A172 (cell line): ENCODE measurements at places on chromosomes 12 and 14. TPM values are rescaled to one million over a fixed set of nuclear protein-coding genes. Genes with fewer than 3 reads are reported as not detected.

- DNase-seq = peak; percentile 39
These were observed 7.9 kb downstream of the C1S start for GRCh38 chr12:7068240-7068993.

GRCh38 chr12:111034083-111034885 lies 113.9 kb upstream of the MYL2 start:
- DNase-seq = no peak

DNA sequence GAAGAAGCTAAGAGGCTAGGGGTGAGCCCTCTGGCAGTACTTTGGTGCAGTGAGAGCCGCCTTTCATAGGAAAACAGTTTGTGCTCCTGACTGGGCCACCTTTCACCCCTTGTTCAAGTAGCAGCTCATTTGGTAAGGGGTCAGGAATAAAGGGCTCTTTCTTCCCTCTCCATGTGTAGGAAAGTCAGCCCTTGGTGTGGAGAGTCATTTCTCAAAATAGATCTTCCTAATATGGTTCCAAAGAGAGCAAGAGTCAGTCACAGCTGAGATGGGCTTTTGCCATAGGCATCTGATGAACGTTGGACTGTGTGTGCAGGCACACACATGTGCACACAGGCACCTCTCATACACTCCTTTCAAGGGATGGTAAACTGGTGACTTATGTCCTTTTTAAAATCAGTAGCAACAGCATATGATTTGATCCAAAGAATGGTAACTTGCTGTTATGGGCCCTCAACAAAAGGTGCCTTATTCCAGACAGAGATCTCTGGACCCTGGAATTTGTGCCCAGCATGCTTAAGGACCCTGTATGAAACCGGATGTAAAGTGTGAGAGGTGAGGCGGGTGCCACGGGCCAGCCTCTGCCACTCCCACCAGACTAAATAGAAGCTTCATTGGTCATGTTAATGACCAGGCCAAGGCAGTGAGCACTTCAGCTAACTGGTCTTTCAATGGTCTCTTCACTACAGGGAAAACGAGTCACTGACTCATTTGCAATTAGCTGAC lies 16.7 kb upstream of the RIC8B start:
- no peak for DNase-seq

- DNase-seq = no peak
These were observed 37.2 kb upstream of the YY1 start for GRCh38 chr14:100201701-100202100.

GRCh38 chr12:114174326-114174725 lies 208.2 kb upstream of the RBM19 start:
- no peak for DNase-seq

GRCh38 chr12:50353869-50354593 lies 42.4 kb downstream of the FAM186A start:
- no peak for DNase-seq

DNA sequence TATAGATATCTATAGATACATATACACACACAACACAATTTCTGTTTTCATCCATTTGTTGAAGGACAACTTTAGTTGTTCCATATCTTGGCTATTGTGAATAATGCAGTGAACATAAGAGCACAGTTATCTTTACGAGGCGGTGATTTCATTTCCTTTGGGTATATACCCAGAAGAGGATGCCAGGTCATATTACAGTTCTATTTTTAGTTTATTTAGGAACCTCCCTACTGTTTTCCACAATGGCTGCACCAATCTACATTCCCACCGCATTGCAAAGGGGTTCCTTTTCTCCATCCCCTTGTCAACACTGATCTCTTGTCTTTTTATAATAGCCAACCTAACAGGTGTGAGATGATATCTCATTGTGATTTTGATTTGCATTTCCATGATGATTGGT lies 143.4 kb upstream of the ARHGAP5 start:
- peak; percentile 65 for DNase-seq

GRCh38 chr14:103483600-103483999 lies 39.0 kb downstream of the CKB start:
- peak; percentile 69 for DNase-seq

GRCh38 chr12:21773263-21773741 lies 1.2 kb downstream of the KCNJ8 start:
- DNase-seq = no peak

DNA sequence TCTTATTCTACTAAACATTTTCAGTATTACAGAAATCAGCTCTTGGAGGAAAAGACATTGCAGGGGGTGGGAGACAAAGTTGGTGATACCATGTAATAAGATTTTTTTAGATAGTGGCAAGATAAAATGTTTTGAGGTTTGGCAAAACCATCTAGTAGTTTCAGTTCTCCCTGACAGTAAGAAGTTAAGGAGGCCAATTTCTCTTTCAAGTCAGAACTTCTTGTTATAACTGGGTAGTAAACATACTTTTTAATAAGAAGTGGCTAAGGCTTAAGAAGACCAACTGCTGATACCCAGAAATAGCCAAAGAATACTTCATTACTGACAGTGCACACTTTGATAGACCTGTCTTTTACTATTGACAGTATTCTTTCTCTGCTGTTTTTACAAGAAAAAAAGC lies 452.3 kb downstream of the DIO2 start:
- no peak for DNase-seq

GRCh38 chr12:24759155-24759554 lies 189.7 kb downstream of the BCAT1 start:
- DNase-seq = peak; percentile 33

- no peak for DNase-seq
These were observed 17.0 kb downstream of the TPCN1 start for GRCh38 chr12:113238309-113238708.

AJUBA gene
- total RNA-seq = 47.5 and 65.5 TPM in 2 replicates

CLEC1B gene
- not detected in 2 replicates for total RNA-seq
